ENCODE measurements at places on chromosomes 12 and 14.

DNA sequence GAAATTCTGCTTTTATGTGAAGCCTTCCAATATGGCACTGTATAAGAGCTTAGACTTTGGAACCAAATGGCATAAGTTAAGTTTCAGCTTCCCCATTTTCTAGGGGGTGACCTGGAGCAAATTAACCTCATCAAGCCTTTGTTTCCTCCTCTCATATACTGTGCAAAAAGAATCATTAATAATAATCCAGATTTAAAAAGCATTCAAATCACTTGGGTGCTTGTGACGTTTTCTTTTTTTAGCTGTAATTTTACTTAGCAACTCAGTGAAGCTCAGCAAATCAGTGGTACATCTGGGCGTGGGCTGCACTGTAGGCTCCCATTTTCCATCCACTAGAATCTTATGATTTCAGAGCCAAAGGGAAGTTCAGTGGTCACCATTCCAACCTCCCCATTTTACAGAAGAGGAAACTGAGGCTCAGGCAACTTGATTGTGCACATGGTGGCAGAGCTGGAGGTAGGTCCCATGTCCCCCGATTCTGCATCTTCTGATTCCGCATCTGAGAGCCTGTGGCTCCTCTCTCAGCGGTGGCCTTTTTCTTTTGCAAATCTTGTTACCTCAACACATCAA, 131.2 kb downstream of the SNAPC1 start:
- no peak for DNase-seq

DNA sequence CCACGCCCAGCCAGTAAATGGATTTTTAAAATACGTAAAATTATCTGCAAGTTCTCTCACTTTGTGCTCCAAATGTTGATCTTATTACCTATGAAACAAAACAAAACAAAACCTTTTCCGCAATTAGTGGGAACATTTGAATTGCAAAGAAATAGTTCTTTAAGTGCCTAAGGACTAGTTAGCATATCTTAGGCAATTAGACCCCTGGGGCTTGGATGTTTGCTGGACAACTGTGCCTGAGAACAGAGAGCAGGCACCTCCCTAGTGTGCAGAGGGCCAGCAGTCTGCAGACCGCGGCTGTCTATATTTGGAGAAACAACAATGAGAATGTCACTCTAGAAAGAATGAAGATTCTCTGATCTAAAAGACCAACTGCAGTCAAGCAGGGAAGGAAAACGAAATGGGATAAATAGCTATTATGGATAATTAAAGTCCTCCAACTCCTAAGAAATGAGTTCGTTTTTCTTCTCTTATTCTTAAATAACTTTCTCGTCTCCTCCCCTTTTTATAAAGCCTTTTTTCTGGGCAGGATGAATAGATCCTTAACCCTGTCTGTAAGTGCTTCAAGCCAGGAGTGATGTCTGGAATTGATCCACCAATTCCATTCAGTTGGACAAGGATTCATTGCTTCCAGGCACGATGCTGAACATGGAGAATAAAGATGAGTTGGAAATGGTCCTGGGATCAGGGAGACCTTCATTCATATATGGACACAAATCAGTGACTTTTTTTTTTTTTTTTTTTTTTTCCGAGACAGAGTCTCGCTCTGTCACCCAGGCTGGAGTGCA, 16.2 kb downstream of the SLC17A8 start:
- no peak for DNase-seq

- DNase-seq = no peak
Observed at GRCh38 chr12:102478405-102479098, 1.8 kb downstream of the IGF1 start.

DNA sequence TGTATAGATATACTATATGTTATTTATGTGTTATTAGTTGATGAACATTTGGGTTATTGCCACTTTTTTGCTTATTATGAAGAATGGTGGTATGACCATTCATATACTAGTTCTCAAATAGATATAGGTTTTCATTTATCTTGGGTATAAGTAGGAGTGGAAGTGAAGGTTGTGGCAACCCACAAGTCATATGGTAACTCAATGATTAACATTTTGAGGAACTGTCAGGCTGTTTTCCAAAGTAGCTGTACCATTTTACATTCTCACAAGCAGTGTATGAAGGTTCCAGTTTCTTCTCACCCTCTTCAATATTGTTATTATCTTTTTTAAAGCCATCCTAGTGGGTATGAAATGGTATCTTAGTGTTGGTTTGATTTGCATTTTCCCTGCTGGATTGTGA, 19.0 kb upstream of the MSRB3 start:
- DNase-seq = no peak

- no peak for DNase-seq
Observed at GRCh38 chr12:46150735-46151134, 118.1 kb downstream of the SLC38A1 start.

- no peak for DNase-seq
Observed at GRCh38 chr12:78406828-78407227, 457.7 kb upstream of the SYT1 start.

GRCh38 chr14:71473843-71474242, 458.4 kb upstream of the RGS6 start:
- DNase-seq = no peak

- DNase-seq = no peak
Observed at GRCh38 chr12:20245491-20245890, 122.8 kb upstream of the PDE3A start.

- no peak for DNase-seq
Observed at GRCh38 chr12:92871116-92871515, 58.0 kb downstream of the EEA1 start.

GRCh38 chr14:20618271-20618749, 23.2 kb downstream of the OR6S1 start:
- DNase-seq = no peak

GRCh38 chr12:66062290-66062625, 68.3 kb downstream of the LLPH start:
- DNase-seq = no peak

GRCh38 chr12:56602239-56602638, 27.9 kb downstream of the BAZ2A start:
- no peak for DNase-seq

DNA sequence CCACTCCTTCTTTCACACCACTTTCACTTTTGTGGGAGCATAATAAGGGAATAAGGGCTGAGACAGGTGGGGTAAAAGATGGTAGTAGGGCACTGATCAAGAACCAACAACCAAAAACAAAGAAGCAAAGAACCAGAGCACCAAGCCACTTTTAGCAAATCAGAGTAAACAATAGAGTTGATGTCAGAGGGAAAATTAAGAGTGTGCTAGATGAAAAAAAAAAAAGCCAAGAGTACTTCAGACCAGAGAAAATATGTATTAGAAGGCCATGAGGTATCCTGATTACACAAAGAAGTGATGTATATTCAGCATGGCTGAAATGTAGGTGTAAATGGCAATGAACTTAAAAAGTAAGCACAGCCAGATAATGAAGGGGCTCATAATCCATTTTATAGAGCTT, 75.4 kb downstream of the ABCC9 start:
- no peak for DNase-seq

DNA sequence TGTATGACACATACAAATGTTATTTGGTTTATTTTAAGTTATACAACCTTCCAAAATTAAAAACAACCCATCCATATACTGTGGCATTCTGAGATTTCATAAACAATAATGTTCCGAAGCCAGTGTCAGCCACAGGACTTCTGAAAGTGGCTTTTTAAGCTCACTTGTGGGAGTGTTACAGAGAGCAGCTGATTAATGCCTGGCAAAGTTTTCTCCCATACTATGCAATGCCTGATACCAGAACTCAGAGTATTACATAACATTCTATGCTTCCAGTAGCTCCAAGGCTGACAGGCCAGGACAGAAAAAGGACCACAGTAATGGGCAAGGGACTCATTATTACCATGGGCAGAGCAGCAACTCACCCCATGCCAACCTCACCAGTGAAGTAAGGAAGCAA, 29.3 kb downstream of the NELL2 start:
- DNase-seq = no peak

GRCh38 chr12:121942145-121942718, 23.8 kb downstream of the CFAP251 start:
- no peak for DNase-seq

GRCh38 chr12:26648999-26649398, 184.0 kb downstream of the ITPR2 start:
- DNase-seq = no peak

GRCh38 chr12:93913845-93914244, 234.5 kb upstream of the PLXNC1 start:
- DNase-seq = no peak
